Astrocyte of the cerebellum (primary cell): ENCODE measurements at places on chromosomes 12 and 14.

- DNase-seq = no peak
Measured at GRCh38 chr12:92077530-92077929, 68.1 kb downstream of the BTG1 start.

- DNase-seq = no peak
Measured at GRCh38 chr14:104965561-104966231, 12.5 kb downstream of the AHNAK2 start.

- no peak for DNase-seq
Measured at GRCh38 chr12:101581190-101581589, 13.6 kb upstream of the MYBPC1 start.

DNA sequence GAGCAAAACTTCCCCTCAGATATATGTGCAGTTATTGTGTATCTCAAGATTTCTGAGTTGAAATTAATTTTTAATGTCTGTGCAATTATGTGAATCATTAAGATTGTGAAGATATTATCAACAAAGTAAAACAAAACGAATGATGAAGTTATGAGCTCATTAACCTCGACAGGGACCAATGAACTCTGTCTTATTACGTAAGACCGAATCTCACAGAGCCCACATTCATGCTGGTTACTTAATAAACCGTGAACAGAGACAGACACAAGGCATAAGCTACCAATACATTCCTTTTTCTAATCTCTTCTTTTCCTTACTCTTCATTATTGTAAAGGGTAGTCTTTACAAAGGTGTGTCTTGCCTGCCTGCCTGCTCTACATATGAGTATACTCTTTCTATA, 568.7 kb downstream of the RPS29 start:
- no peak for DNase-seq

DNA sequence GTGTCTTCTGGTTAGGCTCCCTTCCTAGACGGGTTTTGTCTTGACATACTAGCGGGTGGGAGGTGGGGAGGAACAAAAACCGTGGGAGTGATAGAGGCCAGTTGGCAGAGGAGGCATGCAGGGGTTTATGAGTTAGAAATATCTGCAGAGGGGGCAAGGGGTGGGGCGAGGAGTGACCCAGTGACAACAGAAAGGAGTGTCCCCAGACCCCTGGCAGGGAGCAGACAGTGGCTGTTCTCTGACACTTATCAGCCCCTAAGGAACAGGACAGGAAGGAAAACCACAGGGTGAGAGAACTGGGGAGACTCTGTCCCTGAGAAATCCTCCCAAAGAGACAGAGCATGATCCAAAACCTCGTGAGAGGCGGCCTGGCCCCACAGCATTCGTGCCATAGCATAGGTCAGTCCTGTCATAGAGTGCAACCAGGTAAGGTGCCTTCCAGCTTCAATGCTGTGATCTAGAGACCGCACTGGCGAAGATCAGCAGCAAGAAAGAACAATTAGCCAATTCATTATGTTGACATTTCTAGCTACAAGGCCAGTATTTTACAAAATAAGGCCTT, 141.4 kb downstream of the CRADD start:
- no peak for DNase-seq

GRCh38 chr12:62739266-62740015, 195.5 kb downstream of the PPM1H start:
- DNase-seq = no peak
